AG08395 (cell line): ENCODE measurements at places on chromosomes 6 and 20.

GRCh38 chr6:148689168-148689567 is 57.7 kb upstream of the UST start:
- DNase-seq, result no peak

GRCh38 chr20:34347571-34347970 is 15.5 kb upstream of the ITCH start:
- no peak for DNase-seq

DNA sequence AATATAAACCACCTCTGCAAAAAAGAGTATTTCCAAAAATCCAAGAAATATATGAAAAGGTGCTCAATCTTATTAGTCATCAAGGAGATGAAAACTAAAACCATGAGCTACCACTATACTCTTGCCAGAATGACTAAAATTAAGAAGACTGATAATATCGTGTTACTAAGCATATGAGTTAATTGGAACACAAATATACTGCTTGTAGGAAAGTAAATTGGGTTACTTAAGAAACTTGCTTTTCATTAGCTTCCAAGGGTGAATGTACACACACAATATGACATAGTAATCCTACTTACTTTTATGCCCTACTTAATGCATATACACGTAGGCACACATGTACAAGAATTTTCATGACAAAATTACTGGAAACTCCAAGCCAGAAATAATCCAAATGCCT is 3.4 kb downstream of the THEMIS start:
- DNase-seq, result no peak

- DNase-seq, result no peak
These were observed 185.0 kb upstream of the BMP2 start for GRCh38 chr20:6582449-6582848.

GRCh38 chr6:122995921-122996793 is at the start of gene CLVS2:
CLVS2 (plus strand) TSS chr6:122996235; CDS start chr6:122997778, 1,543 bp downstream.
- DNase-seq, result peak; percentile 21
